ENCODE measurements at places on chromosomes 1 and 21. TPM values are rescaled to one million over a fixed set of nuclear protein-coding genes. Genes with fewer than 3 reads are reported as not detected.

Gene C2CD4D
- total RNA-seq: 0.13 TPM

Gene ZBTB7B
- total RNA-seq: 16.8 TPM

Gene KIAA1614
- 8.6 TPM for total RNA-seq

Gene PTGER3
- total RNA-seq: 0.63 TPM

Gene SMAP2
- 15.6 TPM for total RNA-seq

Gene FNDC5
- 0.76 TPM for total RNA-seq

Gene SLC45A3
- 1.2 TPM for total RNA-seq

Gene PTPRF
- total RNA-seq: 16.3 TPM

Gene KAZN
- total RNA-seq: 5.4 TPM

Gene RAB7B
- 2.8 TPM for total RNA-seq

Gene MANEAL
- total RNA-seq: 0.65 TPM

Gene SIM2
- total RNA-seq: not detected

Gene ZBTB37
- 5.6 TPM for total RNA-seq

Gene TAS1R1
- not detected for total RNA-seq

Gene SPRR3
- not detected for total RNA-seq

Gene TMCO2
- not detected for total RNA-seq

Gene AGMAT
- 2.2 TPM for total RNA-seq

Gene SPRR5
- not detected for total RNA-seq

All from GM23248 (cell line).